ENCODE measurements at places on chromosomes 5 and 9.

DNA sequence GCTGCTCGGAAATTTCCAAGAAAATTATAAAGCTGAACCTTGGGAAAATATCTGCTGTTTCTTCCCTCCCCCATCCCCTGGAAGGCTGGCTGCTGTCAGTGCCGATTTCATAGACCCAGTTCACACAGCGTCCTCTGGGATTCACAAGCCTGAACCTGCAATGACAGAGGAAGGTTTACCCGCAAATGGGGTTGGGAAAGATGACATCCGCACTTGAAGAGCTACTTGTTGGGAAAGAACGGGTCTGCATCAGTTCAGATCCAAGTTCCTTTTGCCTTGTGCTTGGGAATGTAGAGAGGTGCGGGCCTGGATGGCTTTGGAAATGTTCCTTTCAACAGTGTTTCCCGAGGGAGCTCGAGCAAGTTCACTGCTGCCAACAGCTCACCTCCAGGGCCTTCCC, 13.9 kb downstream of the PCDH12 start:
- DNase-seq = no peak

GRCh38 chr9:2477755-2478154, 143.8 kb upstream of the VLDLR start:
- no peak for DNase-seq

- DNase-seq = no peak
Measured at GRCh38 chr9:111902391-111903139, 6.0 kb downstream of the UGCG start.

- DNase-seq = no peak
Measured at GRCh38 chr9:136316271-136316751, 11.0 kb upstream of the GPSM1 start.

DNA sequence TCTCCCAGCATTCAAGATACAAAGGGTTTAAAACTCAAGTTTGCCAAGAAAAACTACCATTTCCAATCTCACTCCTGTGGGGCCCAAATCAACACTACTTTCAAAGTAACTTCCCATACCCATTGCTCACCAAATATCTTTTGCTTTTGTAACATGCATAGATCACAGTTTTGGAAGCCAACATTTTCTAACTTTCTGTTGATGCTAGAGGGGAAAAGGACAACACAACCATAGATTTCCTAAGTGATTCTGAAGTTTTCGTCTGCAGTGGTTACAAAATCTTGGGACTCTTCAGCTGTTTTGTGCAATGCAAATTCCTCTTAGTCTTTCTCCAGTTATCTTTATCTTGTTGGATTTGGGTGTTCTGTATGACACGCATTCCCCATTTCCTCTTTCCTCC, 94.1 kb upstream of the PAPPA start:
- DNase-seq = no peak

DNA sequence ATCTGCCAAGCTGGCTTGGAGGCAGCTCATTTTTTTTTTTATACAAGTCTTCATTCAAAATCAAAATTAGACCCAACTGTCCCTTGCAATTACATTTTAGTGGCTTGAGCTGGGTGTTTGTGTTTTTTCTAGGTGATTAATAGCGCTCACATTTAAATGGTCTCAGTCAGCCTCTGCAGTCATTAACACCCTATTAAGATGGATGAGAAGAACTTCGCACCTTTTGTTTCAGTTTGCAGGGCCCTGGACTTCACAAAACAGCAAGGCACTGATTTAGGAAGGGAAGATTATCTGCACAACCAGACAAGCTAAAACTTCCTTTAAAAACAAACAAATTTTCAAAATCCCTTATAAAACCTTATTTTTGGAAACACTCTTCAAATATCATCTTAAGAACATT, 374.8 kb downstream of the EFNA5 start:
- no peak for DNase-seq

- no peak for DNase-seq
Measured at GRCh38 chr5:41199660-41200059, 13.7 kb downstream of the C6 start.

- no peak for DNase-seq
Measured at GRCh38 chr5:133262690-133263089, 210.9 kb downstream of the HSPA4 start.

DNA sequence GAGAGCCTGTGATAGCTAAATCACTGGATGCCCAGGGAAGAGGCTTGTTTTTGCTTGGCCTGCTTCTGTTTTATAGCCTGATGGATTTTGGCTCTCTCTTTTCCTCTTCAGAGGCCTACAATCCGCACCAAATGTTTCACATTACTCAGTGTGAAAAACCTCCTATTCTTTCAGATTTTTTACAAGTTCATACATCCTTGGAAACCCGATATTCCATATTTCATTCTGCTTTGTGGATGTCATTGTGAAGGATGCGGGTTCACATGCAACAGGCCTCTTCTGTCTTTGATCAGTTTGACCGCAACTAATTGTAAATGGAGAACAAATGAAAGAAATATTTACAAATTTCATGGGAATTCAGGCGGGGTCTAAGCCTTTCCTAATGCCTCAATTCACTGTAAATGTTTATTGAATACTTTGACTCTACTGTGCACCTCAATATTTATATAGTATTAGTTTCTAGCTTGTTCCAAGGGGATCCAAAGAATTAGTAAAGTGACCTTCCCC, 269.9 kb downstream of the DMRT2 start:
- DNase-seq = no peak

- DNase-seq = no peak
Measured at GRCh38 chr5:87786471-87786870, 373.7 kb upstream of the CCNH start.

- DNase-seq = no peak
Measured at GRCh38 chr9:120532475-120532874, 47.5 kb downstream of the CDK5RAP2 start.

GRCh38 chr5:159921721-159922120, 5.4 kb downstream of the ADRA1B start:
- no peak for DNase-seq

- DNase-seq = peak; percentile 70
Measured at GRCh38 chr9:113622600-113623400, 159.3 kb downstream of the RGS3 start.

GRCh38 chr5:138504799-138505198, 38.2 kb downstream of the ETF1 start:
- no peak for DNase-seq

- no peak for DNase-seq
Measured at GRCh38 chr5:160867976-160868375, 16.0 kb upstream of the ATP10B start.

GRCh38 chr5:103582364-103582763, 19.8 kb upstream of the NUDT12 start:
- peak; percentile 36 for DNase-seq

GRCh38 chr9:111484572-111484894, 350 bp upstream of the ECPAS start:
- DNase-seq = no peak

GRCh38 chr9:113927277-113927676, 51.2 kb downstream of the ZNF618 start:
- no peak for DNase-seq

DNA sequence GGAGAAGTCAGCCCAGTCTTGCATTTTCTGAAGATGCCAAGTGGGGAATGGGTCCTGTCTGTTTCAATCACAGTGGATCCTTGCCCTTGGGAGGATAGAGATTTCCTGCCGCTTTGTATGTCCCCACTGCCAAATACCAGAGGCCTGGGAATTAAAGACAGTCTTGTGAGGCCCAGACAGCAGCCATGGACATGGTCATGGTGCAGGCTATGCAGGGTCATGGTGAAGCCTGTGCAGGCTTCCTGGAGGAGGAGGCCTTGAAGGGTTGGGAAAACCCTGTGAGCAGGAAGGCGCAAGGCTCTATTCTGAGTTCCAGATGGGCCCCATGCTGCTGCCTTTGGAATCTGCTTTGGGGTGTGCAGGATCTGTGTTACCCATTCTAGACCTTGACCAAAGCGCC, 57.3 kb upstream of the PITX1 start:
- no peak for DNase-seq

DNA sequence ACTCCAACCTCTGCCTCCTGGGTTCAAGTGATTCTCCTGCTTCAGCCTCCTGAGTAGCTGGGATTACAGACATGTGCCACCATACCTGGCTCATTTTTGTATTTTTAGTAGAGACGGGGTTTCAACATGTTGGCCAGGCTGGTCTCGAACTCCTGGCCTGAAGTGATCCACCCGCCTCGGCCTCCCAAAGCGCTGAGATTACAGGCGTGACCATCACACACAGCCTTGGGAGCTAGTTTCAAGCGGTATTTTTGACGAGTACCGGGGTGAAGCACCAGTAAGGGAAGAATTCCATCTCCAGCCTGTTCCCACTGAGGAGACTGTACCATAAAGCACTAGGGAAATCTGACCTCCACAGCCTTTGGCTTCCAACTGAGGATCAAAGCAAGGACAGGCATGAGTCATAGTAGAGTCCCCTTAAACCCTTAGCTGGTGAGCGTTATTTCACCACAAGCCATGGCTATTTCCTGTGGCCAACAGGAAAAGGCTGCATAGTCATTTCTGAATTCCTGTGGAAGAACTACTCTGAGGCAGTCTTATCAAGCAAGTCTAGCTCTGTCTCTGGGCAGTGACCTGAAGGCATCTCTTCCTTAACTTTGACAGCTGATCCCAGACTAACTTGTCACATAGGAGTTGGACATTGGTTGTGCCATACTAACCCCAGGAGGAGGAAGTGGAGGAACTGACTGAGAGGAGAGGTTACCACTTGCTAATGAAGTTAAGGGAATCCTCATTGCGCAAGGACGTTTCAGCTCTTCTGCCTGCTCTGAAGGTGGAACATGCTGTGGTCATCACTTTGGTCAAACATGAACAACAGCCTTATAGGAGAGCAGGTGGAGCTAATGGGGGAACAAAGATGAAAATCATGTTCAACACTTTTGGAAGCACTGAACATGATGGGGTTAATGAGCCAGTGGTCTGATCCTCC, 85.8 kb upstream of the DMRT1 start:
- no peak for DNase-seq

- no peak for DNase-seq
Measured at GRCh38 chr9:76136986-76137385, 246.5 kb downstream of the PCSK5 start.

DNA sequence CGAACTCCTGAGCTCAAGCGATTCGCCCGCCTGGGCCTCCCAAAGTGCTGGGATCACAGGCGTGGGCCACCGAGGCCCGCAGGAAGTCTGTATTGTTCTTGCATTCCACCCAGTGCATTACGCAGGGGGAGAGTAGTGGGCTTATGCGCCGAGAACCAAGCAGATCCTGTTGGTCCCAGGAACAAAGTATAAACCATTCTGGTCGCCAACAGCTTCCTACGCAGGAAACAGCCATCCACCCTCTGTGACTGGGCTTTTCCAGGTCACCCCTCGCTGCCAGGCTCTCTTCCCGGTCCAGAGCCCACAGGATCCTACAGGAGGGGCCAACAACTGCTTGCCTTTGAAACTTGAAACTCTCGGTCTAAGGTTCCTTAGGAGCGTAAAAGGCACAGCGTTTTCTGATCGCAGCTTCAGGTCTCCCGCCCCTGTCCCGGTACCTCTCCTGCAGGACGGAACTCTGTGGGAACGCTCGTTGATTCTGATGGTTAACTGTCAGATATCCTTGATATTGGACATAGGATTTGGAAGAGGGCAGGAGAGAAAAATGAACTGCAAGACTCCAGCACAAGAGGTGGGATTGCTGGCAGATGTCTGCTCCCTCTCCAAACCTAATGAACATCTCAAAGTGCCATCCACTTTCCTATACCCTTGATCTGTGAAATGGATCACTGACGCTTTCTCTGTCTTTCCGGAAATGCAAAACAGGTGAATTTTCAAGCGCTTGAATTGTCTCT, 4.2 kb upstream of the ANXA2R start:
- peak; percentile 52 for DNase-seq

DNA sequence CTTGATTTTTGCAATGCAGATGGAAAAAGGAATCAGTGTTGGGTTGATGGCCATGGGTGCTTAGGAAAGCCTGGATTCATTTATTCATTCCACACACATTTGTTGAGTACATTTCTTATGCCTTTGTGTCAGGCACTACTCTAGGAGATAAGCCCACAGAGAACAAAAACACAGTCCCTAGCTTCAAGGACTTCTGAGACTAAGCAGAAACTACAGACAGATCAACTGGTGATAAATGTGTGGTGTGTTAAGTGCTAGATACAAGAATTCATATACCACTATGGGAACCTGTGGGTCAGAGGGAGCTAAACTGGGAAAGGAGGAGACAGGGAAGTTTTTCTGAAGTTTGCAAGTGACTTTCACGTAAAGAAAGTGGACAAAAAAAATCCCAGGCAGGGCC, 119.9 kb downstream of the CEMIP2 start:
- no peak for DNase-seq

GRCh38 chr5:1319436-1320256, 24.8 kb upstream of the TERT start:
- DNase-seq = no peak

GRCh38 chr5:170960567-170960966, 98.7 kb downstream of the RANBP17 start:
- no peak for DNase-seq

GRCh38 chr5:6394429-6395101, 16.2 kb upstream of the MED10 start:
- no peak for DNase-seq

- no peak for DNase-seq
Measured at GRCh38 chr9:124218438-124218982, 39.2 kb upstream of the NEK6 start.

- no peak for DNase-seq
Measured at GRCh38 chr9:112556497-112557442, 70.1 kb downstream of the KIAA1958 start.

GRCh38 chr9:127633216-127633862, 21.3 kb downstream of the STXBP1 start:
- DNase-seq = no peak

GRCh38 chr9:7777771-7778170, 21.8 kb downstream of the DMAC1 start:
- no peak for DNase-seq

GRCh38 chr9:70802206-70802605, 319.2 kb downstream of the TRPM3 start:
- no peak for DNase-seq

GRCh38 chr5:82278711-82279370, 687 bp upstream of the RPS23 start:
- no peak for DNase-seq

GRCh38 chr9:128081056-128081455, 13.0 kb downstream of the SLC25A25 start:
- no peak for DNase-seq

DNA sequence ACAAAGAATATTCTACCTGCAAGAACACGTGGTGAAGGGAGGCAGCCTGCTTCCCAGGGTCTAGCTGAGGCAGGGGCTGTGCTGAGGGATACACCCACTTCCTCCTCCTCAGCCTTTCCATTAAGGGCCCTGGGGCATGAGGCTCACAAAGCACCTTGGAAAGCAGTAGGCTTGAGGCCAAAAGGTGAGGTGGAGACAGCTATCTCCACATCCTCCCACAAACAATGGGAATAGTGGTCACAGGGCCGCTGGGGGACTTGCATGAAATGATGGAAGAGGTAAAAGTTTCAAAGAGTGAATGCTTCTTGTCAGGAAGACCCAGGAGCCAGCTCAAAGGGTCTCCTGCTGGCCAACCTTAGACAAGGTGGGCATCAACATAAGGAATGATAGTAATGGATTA, 207.9 kb downstream of the CDK5RAP2 start:
- no peak for DNase-seq

GRCh38 chr9:38162332-38163211, 93.5 kb upstream of the SHB start:
- no peak for DNase-seq

- DNase-seq = no peak
Measured at GRCh38 chr5:40683305-40683704, 3.6 kb downstream of the PTGER4 start.

All from WTC11 (cell line).